Hematopoietic multipotent progenitor cell (in vitro differentiated cells): ENCODE measurements at places on chromosomes 5 and 9.
A peak's percentile ranks its signal among the peaks of the same experiment; 100 is the strongest.

- no peak for DNase-seq
Observed at GRCh38 chr5:54360089-54360488, 49.7 kb upstream of the ARL15 start.

- DNase-seq = no peak
Observed at GRCh38 chr5:96957254-96958049, 21.6 kb downstream of the LNPEP start.

DNA sequence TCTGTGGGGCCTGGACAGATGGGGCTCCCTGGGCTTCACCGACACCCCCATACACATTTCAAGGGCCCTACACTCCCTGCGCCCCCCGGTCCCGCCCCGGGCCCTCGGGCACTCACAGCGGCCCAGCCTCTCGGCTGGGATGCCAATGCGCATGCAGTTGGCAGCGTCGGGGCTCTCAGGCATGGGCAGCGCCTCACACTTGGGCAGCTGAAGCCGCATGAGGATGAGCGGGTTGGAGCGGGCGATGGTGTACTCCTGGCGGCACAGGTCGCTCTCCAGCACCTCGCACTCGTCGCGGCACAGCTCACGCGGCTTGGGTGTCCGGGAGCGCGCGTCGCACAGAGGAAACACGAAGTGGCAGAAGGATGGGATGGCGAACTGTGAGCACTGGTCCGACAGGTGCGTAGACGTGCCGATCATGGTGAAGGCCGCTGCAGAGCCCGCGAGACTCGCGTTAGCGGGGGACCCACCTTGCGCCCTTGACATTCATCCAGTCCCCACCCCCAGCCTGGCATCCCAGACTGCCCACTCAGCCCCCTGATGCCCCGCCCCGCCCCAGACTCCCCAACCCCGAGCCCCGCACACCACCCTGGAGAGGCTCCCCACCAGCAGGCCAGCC is 216.9 kb downstream of the ROR2 start:
- no peak for DNase-seq

DNA sequence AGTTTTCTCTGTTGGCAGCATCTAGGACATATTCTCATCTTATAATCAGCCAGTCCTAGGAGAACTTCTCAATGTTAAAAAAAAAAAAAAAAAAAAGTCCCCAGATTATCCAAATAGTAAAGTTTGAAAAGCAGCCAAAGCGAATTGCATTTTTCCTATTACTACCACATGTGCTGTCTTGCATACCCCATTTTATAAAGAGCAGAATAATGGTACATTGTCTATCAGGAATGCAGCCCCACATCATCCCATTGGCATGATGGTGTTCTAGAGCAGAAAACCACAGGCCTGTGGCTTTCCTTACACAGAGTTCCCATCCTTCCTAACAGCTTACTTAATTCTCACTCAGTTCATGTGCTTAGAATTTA is 381.6 kb downstream of the TMEM38B start:
- no peak for DNase-seq

GRCh38 chr5:32711362-32711680 is 200 bp downstream of the NPR3 start:
- peak; percentile 66 for DNase-seq

DNA sequence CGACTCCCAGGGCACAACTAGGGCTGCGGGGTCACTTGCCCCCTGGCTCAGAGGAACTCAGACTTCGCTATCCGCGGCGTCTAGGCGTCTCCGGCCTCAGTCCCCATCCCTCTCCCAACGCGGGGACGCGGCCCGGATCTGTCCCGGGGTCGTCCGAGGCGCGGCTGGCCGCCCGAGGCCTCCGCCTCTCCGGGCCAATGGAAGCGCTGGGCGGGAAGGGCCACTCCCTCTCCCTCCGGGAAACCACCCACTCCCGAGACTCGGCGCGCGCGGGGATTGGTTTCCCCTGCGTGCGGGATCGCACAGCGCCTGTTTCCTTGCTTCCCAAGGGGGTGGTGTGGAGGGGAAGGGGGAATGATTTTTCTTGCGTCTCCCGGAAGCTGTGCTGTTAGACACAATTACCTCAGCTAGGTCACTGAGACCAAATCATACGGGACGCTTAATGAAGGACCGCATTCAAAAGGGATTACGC is 38.3 kb downstream of the NR2F1 start:
- DNase-seq = no peak

- no peak for DNase-seq
Observed at GRCh38 chr5:123209502-123210027, 120.5 kb downstream of the PRDM6 start.

GRCh38 chr9:101716629-101717028 is 21.8 kb downstream of the GRIN3A start:
- DNase-seq = no peak

DNA sequence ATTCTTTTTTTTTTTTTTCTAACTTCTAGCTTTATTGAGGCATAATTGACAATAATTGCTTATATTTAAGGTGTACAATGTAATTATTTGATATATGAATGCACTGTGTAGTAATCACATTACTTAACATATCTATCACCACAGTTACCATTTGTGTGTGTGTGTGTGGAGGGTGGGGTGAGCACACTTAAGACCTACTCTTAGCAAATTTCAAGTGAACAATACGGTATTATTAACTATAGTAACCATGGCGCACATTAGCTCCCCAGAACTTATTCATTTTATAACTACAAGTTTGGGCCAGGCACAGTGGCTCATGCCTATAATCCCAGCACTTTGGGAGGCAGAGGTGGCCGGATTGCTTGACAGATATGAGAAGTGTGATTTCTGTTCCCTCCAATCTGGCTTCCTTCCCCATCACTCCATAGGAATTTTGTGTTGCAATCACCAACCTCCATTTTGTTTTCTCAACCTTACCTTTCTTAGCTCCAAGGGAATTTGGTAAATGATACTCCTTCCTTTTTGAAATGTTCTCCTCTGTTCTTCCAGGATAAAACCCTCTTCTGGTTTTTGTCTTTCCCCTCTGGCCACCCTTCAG is 14.9 kb downstream of the TXN start:
- DNase-seq = no peak

DNA sequence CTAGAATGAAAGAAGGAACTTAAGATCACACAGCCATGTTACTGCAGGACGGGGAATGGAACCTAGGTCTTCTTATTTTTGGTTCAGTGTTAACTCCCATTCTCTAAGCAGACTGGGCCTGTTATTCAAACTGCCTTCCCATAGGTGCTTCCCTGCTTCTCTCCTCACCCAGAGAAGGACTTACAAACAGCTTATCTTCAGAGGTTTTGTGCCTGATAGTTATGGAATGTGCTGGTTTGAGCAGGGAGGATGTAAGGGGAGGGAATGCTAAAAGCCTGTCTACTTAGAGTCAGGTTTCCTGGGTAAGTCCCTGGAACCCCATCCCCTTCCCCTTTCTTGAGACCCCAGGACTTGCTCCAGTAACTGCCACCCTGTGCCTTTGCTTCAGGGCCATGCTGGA is 4.2 kb upstream of the PSMD5 start:
- DNase-seq = no peak

- DNase-seq = no peak
Observed at GRCh38 chr9:91302831-91303230, 58.9 kb downstream of the AUH start.
